NCI-H460 (cell line): ENCODE measurements at places on chromosomes 5 and 9.

GRCh38 chr5:171776770-171777759 is 8.6 kb upstream of the SMIM23 start:
- no peak for DNase-seq

GRCh38 chr9:84404095-84404686 is 63.6 kb upstream of the SLC28A3 start:
- DNase-seq: no peak

GRCh38 chr5:40904205-40904993 is 4.9 kb upstream of the C7 start:
- DNase-seq: peak; percentile 58

GRCh38 chr9:121581786-121582600 is 69.4 kb upstream of the DAB2IP start:
- DNase-seq: no peak

DNA sequence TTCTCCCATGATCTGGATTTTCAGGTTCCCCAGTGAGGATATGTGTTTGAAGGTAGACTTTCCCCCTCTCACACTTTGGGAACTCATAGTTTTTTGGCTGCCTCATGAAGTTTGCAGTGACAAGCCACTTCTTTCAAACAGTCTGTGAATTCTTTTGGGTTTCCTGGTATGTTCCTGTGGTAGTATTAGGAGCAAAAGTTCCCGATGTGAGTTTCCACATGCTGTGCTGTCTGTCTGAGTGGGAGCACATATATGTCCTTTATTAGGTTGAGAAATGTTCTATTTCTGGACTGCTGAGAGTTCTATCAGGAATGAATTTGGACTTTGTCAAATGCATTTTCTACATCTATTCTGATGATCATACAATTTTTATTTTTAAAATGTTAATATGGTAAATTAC is 273.2 kb upstream of the TARS1 start:
- DNase-seq: no peak

DNA sequence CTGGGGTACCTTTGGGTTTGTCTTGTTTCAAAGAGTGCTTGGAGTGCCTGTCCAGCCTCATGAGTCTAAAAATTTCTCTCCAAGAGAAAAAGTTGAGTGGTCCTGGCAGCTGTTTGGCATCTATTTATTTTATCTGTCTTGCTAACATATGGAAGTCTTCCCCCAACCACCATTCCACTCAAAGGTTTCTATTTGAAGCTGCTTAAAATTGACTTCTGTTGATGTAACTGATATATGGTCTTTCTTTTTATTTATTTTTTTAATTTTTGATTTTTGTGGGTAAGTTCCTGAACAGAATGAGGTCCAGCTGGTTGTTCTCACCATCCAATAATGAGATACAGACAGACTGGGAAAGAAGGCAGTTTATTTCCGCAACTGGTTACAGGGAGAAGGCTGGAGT is 178.7 kb upstream of the SGCD start:
- DNase-seq: no peak

GRCh38 chr9:9142001-9142400 is 1342.4 kb upstream of the DMAC1 start:
- no peak for DNase-seq

DNA sequence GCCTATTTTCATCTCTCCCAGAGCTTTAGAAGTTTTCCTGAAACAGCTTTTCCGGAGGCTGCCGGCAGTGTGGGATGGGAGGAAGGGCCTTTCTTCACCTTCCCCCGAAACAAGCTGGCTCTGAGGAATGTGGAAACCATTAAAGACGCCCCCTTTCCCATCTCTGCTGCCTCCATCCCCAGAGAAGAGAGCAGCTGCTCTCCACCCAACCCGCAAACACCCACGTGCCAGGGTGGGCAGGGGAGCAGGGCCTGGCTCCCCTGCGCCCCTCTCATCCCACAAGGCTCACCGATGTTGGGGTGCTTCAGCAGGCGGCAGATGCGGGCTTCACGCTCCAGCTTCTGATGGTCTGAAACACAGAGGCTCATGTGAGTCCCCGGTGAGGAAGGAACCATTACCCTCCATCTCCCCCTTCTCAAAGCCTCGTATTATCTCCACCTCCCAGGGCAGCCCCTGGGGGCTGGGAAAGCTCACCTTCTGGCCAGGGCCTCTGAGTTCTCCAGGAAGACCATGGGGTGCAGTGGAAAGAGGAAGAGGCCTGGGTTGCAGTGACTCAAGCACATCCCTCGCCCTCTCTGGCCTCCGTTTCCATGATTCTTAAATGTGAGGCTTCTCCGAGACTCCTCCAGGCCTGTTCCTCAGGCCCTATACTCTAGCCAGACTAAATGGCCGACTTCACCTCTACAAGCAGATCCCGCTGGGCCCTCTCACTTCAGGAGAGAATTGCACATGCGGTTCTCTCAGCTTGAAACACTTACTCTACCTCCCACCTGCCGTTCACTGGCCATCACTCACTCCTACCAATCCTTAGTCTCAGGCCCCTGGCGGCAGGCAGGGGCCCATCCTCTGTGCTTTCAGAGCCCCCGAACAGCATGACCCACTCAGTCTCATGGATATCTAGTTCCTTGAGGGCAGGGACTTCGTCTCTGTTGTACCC is 24.6 kb downstream of the CAMK2A start:
- no peak for DNase-seq

GRCh38 chr9:90767523-90768100 is 34.0 kb upstream of the SYK start:
- no peak for DNase-seq

DNA sequence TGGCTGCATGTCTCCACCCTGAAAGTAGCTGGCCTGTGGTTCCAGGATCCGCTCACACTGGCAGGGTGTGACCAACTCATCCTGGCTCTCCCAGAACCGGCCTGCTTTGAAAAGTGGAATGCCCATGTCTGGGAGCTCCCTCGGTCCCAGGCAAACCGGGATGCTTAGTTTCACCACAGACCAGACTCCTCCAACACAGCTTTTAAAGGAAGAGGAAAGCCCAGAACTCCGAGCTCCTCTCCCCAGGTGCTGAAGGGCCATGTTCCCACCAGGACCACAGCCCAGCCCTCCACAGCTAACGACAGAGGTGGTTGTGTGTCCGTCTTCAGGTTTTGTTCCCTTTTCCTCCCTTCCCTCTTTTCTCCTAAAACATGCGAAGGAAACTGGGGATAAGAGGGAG is 38.0 kb downstream of the GTF3C4 start:
- no peak for DNase-seq
